ENCODE measurements at places on chromosomes 13 and 19.

DNA sequence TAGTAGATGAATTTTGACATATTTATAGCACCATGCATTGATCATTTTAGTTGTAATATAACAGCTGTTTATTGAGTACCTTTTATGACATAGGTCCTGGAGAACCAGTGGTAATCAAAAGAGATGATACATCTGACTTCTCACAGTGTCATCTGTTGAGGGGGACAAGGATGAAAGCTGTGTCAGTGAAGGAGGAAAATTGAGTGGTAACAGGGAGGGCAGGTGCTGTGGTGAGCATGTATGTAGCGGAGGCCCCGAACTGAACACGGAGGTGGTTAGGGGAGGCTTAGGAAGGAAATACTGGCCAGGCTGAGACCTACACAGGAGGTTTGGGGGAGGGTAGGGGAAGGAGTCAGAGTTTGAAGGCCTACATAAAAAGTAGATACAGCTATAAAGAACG is 199.7 kb downstream of the GGACT start:
- no peak for DNase-seq

GRCh38 chr13:114164681-114165429 is 14.2 kb upstream of the CFAP97D2 start:
- DNase-seq, result no peak

DNA sequence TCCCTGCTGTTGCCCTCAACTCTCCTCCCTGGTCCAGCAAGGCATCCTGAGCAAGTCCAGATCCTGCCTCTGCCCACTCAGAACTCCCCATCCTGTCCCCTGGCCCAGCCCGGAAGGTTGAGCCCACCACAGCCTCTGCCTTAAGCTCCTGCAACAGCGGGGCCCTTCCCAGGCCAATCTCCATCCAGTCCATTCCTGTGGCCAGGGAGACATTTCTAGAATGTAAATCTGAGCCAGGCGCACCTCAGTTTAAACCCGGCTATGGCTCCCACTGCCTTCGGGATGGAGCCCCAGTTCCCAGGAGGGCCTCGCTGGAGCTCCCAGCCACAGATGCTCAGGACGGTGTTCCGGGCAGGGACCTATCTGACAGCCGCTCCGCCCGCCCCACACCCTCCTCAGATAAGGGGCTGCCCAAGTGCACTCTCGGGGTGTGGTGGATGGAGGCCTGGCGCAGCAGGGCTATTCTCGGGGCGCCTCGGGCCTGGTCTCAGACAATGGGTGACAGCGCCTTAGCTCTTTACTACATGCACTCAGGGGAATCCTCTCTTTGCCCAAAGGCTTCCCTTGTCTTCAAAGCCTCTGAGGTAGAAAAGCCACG is 5.3 kb downstream of the TRAPPC6A start:
- no peak for DNase-seq

GRCh38 chr13:112779856-112780604 is 90.2 kb downstream of the ATP11A start:
- DNase-seq, result no peak

GRCh38 chr13:113258321-113259054 is 38.6 kb upstream of the LAMP1 start:
- no peak for DNase-seq

DNA sequence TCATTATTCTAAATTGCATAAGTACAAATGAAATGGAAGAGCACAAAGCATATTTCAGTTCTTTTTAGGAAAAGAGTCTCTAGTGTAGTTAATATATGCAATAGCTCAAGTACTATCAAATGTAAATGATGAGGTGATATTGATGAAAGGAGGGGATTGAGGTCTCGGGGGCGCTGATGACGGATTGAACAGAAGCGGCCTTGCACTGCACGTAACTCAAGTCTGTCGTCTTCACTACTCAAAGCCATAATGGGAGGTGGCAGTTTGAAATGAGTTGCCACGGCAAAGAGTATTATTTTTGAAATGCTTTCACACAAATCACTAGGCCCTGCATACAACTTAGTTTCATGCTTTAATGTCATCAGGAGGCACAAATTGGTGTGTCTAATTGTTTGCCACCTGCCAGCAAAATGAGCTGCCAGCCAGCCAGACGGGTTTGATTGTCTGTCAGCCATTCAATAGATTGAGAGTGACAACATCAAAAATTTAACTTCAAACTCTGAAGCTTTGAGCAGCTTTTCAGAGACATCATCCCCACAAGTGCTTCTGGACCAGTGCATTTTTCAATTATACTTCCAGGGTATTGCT is 256.6 kb downstream of the NBEA start:
- no peak for DNase-seq

DNA sequence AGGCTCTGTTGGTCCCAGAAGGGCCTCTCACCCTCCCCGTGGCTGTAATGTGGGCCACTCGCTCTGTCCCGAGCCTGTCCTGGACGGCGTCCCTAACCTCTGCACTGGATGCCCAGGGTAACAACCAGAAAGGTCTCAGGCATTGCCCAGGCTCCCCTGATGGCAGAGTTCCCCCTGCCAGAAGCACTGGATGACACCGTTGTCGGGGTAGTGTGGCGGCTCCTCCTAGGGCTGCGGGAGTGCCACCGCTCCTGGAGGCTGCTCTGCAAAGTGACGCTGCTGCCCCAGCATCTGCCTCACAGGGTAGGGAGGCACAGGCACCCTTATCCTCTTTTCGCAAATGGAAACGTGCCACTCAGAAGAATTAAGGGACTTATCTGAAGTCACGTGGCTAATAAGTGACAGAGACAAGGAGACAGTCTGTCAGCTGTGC is 32.0 kb downstream of the MPHOSPH8 start:
- no peak for DNase-seq

- DNase-seq, result no peak
These were observed 946.3 kb upstream of the MIR17HG start for GRCh38 chr13:90401150-90401549.

GRCh38 chr19:47587295-47587694 is 14.3 kb upstream of the ZNF541 start:
- no peak for DNase-seq

DNA sequence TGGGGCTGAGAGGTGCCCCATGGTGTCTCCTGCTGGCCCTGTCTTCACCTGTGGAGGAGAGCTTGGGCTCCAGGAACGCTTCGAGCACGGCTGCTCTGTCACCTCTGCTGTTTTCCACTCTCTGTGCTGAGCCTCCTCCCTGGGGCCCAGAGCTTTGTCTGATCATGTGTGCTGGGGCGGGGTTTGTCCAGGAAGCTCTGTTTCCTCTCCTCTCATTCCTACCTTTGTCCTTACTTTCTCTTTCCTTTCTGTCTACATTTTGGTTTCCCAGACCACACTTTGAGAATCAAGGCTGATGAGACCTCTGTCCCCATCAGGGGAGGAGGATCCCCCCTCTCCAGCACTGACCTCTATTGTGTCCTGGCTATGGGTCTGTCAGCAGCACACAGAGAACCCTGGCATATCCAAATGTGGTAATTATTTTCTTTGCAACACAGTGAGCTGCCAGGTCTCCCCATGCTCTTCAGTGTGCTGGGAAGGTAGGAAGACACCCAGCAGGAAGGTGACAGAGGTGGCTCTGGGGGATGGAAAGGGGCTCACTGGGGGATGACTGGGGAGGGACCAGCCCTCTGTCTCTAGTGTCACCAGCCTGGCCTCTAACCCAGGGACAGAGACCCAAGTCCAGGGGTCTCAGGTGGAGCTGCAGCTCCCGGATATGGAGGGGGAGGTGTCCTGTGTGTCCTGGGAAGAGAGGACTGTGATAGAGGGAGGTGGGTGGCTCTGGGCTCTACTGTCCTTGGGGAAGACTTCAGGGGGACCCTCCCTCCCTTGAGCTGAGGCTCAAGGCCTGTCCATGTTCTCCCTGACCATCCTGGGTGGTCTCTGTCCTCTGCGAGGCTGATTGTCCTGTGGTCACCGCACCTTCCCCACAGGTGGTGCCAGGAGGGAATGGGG is at the start of gene CEACAM1:
CEACAM1 (minus strand) TSS at position 128 of the 894 bp plus-strand sequence; CDS start at position 21, 107 bp downstream.
- no peak for DNase-seq

DNA sequence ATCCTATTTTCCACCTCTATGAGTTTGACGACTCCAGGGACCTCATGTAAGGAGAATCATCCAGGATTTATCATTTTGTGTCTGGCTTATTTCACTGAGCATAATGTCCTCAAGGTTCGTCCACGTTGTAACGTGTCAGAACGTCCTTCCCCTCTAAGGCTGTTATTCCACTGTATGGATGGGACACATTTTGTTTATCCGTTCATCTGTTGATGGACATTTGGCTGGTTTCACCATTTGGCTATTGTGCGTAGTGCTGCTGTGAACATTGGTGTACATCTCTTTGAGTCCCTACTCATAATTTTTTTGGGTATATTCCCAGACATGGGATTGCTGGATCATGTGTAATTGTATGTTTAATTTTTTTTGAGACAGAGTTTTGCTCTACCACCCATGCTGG is 21.5 kb downstream of the CRTC1 start:
- DNase-seq, result no peak

DNA sequence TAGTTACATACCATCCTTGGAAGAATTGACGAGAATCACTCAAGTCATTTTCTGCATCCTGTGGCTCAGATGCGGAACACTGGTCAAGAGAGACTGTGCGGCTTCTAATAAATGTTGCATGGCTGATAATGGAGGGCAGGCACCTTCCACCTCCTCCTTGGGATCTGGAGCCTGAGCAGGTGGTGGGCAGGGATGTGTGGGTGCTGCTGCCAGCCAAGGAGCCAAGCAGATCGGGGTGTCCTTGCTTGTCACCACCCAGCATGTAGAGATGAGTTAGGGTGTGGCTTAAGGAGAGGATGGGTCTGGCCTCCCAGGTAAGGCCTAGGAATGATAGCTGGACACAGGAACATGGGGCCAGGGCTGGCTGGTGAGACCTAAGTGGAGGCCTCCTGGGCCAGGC is 17.5 kb downstream of the GPI start:
- no peak for DNase-seq

DNA sequence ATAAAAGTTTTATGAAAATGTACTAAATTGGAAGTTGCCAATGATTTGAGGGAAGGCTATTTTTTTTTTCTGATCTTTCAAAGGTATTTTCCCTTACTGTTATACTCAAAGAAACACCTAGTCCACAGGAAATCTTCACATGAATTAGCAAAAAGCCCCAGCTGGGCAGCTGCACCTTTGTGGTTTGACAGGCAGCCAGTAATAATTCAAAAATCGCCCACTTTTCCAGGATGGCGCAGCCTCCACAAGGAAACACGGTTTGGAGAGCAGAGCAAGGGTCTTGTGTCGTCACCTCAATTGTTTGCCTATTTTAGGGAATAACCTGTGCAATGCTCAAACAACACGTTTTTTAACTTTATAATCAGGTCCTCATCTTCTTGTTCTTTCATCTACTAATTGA is 324.9 kb upstream of the GPC6 start:
- DNase-seq, result no peak

Measured in tibial nerve (tissue), 4 donors.